ENCODE measurements at places on chromosomes 2 and 18.

- DNase-seq = no peak
Measured at GRCh38 chr2:3131636-3132326, 245.8 kb downstream of the EIPR1 start.

DNA sequence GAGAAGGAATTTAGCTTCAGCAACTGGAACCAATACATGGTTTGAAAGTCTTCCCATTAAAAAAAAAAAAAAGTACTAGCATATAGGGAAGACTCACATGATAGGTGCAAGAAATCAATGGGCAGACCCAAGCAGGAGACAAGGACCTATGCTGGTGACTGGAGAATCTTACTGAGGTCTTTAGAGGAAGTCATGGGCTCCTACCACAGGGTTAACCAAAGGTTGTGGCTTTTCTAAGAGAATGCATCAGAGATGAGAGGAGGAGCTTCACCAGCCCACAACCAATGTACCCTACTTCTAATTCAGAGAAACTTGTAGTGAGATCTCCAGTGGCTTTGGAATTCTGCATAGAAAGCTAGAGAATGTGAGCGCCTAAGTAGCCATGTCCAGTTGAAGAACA is 207.4 kb downstream of the NCKAP5 start:
- DNase-seq = no peak

DNA sequence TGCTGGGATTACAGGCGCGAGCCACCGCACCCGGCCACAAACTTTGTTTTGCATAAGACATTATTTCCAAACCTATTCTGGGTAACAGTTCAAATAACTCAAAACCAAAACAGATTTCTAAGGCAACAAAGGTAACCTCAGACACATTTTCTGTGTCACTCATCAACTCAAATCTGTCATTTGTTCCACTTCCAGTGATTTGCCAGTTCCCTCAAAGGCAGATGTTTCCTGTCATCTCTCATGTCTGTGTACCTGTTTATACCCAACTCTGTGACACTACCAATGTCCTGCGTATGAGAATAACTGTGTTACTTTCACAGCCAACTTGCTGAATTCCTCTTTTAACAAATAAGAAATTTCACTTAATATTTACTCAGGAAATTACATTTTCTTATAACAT is 54.4 kb downstream of the SCN3A start:
- no peak for DNase-seq

DNA sequence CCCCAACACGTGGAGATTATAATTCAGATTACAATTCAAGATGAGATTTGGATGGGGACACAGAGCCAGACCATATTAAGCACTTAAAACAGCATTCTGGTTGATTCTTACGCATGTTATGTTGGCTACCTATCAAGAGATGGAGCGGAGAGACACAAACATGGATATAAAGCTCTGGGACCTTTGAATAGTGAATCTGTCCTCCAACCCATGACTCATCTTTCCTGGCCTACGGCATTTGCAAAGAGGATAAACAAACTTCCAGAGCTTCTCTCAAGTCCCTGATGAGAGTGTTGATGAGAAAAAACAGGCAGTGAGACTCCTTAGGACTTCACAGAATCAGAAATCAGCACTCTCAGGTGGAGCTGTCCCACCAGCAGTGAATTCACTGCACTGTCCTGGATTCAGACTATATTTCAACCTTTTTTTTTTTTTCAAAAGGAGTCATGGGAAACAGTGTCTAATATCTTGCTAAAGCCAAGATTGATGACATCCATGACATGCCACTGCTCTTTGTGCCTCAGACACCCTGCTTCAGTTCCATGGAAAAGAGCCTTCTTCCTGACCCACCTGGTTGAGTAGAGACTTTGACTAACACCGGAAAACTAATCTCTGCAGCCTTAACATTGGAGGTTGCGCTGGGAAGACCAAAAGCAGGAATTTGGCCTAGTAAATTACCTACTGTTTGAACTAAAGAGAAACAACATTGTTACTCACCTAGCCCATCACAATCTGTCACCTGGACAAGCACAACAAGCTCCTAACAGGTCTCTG is 62.1 kb upstream of the NPAS2 start:
- DNase-seq = no peak

- no peak for DNase-seq
Measured at GRCh38 chr2:240435948-240436682, 652 bp downstream of the GPC1 start.

DNA sequence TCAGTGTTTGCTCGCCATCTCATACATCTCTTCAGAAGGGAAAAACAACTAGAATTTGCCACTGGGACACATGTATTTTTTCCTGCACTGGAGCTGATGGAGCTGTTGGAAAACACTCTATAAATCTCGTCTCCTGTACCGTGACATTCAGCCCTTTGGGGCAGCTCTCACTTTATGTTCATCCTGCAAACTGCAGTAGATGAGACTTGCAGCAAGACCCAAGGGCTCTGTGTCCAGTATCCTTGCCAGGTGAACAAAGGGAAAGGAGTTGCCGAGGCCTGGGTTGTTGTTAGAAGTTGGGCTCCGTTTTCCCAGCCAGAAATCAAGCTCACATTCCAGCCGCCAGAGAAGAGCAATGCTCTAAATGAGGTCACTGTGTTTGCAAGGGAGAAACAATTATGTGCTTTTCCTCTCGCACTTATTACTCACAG is 285.1 kb downstream of the SLC4A3 start:
- DNase-seq = no peak

DNA sequence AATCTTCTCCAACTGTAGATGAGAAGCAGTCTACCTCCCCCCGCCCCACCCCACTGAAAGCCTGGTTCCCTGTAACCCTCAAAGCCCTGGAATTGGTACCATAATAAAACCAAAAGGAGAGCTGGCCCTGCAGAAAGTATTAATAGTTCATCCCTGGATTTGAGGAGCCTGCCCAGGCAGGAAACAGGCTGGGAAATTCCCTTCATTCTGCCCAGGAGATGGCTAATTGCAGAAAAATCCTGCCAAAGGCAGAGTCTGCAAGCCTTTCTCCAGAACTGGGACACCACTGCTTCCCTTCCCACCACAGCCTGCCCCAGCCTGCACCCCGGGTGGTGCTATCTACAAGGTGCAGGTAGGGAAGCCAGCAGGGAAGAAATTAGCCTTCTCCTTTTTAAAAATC is 16.3 kb downstream of the GKN2 start:
- DNase-seq = no peak

GRCh38 chr2:8479298-8479697 is 202.6 kb upstream of the ID2 start:
- no peak for DNase-seq

- DNase-seq = no peak
Measured at GRCh38 chr2:142061733-142062132, 69.1 kb downstream of the LRP1B start.

DNA sequence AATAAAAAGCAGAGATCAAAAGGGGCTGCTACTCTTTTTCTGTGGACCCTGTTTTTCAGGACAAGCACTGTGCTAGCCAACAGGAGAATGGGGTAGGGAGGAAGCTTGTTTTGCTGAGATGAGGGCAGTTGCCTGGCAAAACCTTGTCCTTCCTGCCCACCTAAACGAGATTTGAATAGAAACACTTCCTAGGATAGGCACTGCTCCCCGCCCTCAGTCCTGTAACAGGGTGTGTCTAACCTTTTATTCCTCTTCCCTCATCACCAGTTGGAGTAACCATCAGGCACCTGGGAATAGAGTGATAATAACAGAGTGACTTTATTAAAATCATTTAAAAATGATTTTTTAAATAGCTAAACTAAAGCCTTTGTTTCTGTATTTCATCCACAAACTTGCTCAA is 368.8 kb downstream of the LNPK start:
- no peak for DNase-seq

- DNase-seq = no peak
Measured at GRCh38 chr2:109674894-109675534, 60.9 kb downstream of the SOWAHC start.

DNA sequence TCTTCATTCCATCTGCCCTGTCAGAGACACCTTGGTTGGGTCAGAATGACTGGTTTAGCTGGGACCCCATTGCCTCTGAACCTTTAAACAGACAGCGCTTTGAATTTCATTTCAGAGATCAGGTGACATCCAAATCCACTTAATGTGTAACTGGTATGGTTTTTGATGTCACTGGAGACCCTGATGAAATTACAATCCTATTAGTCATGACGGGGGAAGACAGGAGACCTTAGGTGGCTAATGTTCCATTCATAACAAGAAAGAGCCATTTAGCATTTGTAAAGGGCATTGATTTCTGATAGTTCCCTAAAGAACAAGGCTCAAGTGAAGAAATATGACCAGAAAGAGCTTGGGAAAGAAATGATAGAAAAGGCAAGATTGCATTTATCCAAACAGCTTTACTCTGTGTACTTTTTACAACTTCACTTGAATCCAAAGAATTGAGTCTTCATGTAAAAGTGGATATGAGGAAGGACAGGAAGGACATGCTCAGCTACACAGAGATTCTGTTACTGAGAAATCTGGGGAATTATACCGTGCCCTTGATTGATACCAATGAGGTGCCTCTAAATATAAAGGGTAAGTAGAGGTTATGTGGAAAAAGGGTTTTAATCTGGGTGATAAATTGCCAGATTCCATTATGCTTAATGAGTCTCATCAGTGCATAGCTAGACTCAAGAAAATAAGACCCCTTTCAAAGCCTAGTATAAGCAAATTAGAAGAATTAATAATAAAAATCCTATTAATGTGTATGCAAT is 198.2 kb downstream of the NCKAP5 start:
- DNase-seq = no peak

DNA sequence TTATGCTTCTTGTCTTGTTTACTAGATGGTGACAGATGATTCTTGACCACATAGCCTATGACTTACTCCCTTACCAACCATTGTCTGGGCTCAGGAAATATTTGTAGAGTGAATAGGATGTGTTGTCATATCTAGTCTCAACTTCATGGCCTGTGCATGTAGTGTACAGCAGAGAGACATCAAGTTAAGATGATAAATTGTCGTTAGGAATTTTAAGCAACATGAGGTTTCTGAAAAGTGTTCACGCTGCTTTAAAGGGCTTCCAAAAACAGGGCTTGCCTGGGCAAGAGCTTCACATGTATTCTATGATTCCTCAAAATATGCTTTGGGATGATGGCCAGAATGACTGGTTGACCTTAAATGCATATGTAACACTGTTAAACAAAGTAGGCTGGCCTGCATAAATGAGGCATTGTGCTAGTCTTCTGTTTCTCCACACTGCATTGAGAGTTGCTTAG is 424.0 kb downstream of the RND3 start:
- DNase-seq = no peak

DNA sequence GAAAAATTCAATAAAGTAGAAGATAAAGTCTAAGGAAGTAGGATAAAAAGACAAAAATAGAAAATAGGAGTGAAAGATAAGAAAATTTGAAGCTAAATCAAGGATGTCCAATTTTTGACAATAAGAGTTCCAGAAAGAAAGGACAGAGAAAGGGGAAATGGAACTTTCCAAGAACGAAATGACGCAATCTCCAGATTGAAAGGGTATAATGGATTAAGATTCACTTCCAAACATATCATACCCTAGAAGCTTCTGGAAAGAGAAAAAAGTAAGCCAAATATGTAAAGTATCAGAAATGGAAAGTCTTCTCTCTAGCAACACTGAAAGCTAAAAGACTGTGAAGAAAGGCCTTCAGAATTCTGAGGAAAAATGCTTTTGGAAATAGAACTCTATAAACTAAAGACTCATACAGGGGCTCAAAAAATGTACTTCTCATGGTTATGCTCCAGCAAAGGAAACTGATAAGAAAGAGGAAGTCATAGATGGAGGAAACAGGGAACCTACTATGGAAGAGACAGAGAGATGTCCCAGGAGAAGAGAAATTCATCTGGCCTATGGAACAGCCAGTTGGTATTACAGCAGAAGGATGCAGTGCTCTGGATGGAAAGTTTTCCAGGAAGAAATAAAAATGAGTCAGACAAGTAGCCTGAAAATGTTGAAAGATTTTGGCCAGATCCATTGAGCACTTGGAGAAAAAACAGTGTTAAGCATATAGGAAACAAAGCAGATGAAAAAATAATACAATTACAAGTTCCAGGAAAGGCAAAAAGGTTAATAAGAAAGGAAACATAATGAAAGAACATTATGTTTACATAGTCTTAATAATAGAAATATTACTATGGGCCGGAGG is 20.1 kb downstream of the CASP8 start:
- DNase-seq = no peak

- no peak for DNase-seq
Measured at GRCh38 chr18:2395427-2396161, 175.7 kb downstream of the METTL4 start.

DNA sequence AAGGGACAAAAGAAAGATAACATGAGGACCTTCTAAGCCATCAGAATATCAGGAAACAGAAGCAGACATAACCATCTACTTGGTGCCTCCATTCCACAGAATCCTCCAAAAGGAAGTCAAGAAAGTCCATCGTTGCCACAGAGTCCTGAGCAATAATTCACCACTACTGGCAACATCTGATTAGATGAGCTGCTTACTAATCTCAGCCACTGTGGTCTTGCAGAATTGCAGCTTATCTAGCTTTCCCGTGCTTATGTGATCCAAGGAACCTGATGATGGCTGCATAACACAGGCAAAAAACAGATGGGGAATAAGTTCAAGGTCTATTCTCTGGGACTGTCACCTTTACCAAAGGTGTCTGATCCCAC is 278.5 kb downstream of the AFF3 start:
- DNase-seq = no peak

GRCh38 chr18:4581966-4582365 is 126.9 kb upstream of the DLGAP1 start:
- no peak for DNase-seq

GRCh38 chr2:237744613-237745249 is 53.8 kb upstream of the RBM44 start:
- DNase-seq = peak; percentile 42

DNA sequence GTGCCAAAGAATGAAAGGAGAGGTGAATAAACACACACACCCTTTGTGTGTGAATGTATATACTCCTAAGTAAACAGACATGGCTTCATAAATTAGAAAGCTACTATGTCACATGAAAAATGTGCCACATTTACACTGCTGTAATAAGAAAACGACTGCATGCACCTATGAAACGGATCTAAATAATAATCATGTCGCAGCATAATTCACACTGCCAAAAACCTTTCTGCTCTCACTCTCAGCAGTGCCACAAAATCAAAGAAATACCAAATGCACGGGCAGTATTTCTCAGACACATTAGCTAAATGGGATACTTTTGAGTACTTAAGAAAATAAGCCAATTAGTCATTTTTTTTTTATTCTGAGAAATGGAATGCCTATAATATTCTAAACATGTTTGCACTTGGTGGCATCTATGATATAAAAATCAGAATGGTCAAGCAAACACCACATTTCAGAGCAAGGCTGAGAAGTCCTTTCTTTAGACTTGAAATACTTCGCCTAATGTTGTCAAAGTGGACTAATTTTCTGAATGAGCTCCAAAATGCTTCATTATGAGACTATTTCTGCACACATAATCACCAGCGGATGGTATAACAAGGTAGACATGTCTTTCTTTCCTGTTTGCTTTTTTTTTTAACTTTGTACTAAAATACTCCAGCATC is 6.6 kb downstream of the BCL11A start:
- DNase-seq = no peak
